ENCODE measurements at places on chromosomes 4 and X. TPM values are rescaled to one million over a fixed set of nuclear protein-coding genes. Genes with fewer than 3 reads are reported as not detected.

Gene UCP1
- total RNA-seq = 0.61 TPM

Gene XAGE2
- not detected for total RNA-seq

Gene WNK3
- total RNA-seq = 20.8 TPM

Gene MGARP
- 1.8 TPM for total RNA-seq

Gene DCAF8L2
- total RNA-seq = not detected

Gene UGT2B10
- not detected for total RNA-seq

Gene HSFX4
- total RNA-seq = not detected

Gene PACRGL
- total RNA-seq = 41.9 TPM

Gene CCDC149
- total RNA-seq = 15.0 TPM

Gene ZNF711
- total RNA-seq = 53.1 TPM

Gene GABRB1
- total RNA-seq = 11.7 TPM

Gene SPANXA2
- total RNA-seq = not detected

Gene COX7B2
- total RNA-seq = not detected

Measured in spinal cord (tissue), 10 donors.